ENCODE measurements at places on chromosomes 16 and 17.

- no peak for DNase-seq
Measured at GRCh38 chr17:10620823-10621222, 36.3 kb downstream of the MYH3 start.

DNA sequence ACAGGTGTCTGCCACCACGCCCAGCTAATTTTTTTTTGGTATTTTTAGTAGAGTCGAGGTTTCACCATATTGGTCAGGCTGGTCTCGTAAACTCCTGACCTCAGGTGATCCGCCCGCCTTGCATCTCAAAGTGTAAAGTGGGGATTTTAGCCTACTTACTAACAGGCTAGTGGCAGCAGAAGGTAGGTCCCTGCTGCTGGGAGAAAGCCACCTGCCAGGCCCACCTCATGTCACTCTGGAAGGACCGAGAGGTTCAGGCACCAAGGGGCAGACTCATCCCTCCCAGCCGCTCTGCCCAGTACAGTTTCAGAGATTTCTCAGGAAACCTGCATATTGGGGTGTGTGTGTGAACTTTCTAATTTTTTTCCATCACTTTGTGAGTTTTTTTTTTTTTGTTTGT lies 2.1 kb upstream of the RCVRN start:
- DNase-seq = no peak

GRCh38 chr16:86827521-86827920 lies 249.2 kb downstream of the FOXL1 start:
- DNase-seq = no peak

DNA sequence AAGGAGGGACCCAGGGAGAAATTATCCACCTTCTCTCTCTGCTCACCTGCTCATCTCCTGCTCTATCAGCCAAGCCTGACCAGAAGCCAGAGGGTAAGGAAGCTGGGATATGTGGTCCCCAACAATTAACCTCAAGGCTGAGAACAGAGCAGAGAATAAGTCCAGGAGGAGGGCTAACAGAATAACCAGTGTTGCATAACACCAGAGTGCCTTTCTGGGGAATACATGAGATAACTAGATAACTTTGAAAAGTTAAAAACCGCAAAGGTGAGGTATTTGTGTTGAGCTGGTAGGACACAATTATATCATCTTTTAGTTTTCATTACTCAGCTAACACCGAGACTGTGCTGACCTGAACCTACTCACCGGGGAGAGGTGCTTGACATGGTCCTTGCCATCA lies 180.8 kb downstream of the SALL1 start:
- DNase-seq = no peak
